ENCODE measurements at places on chromosomes 5 and 9.

DNA sequence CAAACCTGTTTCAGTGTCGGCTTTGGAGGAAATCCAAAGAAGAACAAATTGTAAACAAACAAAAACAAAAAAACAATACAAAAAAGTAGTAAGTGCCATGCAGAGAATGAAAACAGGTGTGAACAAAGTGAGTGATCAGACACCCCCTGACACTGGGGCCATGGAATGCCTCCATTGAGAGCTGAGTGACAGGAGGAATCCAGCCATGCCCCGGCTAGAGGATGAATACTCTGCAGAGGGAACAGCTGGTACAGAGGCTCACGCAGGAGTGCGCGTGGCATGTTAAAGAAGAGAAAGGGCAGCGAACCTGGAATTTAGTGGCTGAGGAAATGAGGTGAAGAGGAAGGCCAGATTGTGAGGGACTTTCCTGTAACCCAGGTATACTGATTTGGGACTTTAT lies 15.5 kb upstream of the CCNJL start:
- no peak for DNase-seq

DNA sequence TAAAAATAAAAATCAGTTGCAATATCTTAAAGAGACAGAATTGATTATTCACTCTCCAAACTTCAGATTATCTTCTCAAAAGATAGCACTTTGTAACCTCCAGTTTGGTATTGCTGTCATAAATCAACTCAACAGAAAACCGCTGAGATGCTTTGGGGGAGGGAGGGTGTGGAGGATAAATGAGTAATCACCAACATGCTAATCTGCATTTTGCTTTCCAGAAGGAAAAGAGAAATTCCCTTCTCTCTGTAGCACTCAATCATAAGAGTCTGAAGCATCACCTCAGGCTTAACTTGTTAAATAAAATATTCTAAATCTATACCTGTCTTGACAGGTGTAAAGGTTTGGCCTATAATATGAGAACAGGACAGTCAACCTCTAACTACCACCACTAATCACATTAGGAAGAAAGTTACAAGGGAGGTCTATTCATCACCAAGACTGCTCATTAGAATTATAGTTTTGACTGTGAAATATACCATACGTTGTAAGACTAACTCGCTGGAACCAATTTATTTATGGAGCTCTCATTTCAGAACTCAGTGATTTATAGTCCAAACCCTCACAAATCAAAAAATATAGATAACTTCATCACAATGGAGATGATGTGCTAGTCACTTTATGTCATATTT lies 89.0 kb downstream of the PIK3R1 start:
- no peak for DNase-seq

GRCh38 chr5:120761986-120762385 lies 297.9 kb downstream of the PRR16 start:
- no peak for DNase-seq

DNA sequence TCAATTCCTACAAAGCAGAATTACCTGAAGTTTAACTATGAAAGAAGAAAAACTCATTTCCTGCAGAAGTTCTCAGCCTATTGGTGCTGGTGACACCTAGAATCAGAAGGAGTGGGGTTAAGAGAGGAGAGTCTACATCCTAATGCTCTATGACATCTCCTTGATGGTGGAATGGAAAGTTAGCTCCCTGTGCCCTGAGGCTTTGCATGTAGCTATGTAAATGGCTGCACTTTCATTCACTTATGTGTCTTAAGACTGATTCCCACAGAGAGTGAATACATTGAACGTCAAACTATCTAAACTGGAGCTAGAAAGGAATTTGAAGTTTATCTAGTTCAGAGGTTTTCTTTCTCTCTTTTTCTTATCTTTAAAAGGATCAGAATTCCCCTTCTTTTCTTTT lies 52.1 kb upstream of the ADRB2 start:
- no peak for DNase-seq
